CD4-positive, alpha-beta T cell treated with Interleukin-17A for 4 hours (primary cell): ENCODE measurements at places on chromosomes 2 and 18.

- DNase-seq, result no peak
These were observed 476.7 kb downstream of the EPHA4 start for GRCh38 chr2:221095356-221095755.

DNA sequence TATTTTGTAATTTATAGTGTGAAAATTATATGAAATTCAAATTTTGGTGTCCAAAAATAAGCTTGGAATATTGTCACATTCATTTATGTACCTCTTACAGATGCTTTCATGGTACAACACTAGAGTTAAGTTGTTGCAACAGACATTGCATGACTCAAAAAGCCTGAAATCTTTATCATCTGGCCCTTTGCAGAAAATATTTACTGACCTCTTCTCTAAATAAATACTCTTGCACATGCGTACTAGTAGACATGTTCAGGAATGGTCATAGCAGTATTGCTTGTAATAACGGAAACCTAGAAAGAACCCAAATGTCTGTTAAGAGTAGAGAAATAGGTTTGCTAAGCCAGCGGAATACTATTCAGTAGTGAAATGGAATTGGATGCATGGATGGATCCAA, 60.4 kb downstream of the GALNT1 start:
- DNase-seq, result no peak

GRCh38 chr2:127092901-127093516, 13.9 kb downstream of the BIN1 start:
- no peak for DNase-seq

DNA sequence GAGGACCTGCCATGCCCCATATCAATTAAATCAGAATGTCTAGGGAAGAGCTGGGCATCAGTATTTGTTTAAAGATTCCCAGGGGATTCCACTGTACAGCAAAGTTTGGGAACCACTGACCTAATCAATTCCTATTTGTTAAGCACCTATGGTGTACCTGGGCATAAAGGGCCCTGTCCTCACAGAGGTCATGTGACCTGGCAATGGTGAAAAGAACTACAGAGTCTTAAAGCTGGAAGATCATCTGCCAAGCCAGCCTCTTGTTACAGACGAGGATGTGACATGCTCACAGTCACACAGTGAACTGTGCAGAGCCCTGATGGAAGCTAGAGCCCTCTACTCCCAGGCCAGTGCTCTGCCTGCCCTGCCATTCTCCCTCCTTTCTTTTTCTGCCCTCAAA, 23.3 kb downstream of the SLC14A2 start:
- DNase-seq, result no peak

- no peak for DNase-seq
These were observed 275.0 kb downstream of the TNS1 start for GRCh38 chr2:217727801-217728200.

GRCh38 chr2:7673101-7673500, 755.9 kb downstream of the RNF144A start:
- no peak for DNase-seq

DNA sequence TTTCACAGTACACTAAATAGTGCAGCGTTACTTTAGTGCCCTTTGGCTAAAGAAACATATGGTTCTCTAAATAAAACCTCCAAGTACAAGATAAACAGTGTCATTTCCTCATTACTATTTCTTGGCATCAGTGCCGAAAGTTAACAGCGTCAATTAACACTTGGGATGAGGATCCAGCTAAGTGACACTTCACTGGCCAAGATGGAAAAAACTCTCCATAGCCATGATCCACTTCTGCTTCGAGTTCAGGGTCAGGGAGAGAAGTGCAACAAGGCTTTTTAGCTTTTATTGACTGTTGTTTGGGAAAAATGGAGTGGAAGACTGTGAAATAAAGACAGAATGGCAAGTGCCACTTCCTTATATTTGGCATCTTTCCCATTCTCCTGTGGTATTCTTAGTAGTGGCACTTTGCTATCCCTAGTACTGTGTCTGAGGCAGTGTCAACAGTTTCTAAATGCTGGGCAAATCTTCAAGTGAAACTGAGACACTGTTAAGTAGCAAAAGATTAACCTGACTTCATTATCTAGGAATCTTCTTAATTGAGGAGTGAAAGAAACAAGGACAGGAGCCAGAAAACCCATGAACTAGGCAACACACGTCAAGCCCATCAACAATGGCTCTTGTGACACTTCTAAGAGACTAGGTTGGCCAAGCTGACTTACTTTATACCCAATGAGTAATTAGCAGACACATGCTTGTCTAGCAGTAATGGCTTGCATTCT, 222.5 kb upstream of the SESTD1 start:
- DNase-seq, result no peak

DNA sequence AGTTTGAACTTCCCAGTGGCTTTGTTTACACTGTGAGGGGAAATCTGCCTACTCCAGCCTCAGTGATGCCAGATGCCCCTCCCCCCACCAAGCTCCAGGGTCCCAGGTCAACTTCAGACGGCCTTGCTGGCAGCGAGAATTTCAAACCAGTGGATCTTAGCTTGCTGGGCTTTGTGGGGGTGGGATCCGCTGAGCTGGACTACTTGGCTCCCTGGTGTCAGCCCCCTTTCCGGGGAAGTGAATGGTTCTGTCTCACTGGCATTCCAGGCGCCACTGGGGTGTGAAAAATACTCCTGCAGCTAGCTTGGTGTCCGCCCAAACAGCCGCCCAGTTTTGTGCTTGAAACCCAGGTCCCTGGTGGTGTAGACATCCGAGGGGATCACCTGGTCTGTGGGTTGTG, 70.0 kb upstream of the NEUROD1 start:
- DNase-seq, result no peak

DNA sequence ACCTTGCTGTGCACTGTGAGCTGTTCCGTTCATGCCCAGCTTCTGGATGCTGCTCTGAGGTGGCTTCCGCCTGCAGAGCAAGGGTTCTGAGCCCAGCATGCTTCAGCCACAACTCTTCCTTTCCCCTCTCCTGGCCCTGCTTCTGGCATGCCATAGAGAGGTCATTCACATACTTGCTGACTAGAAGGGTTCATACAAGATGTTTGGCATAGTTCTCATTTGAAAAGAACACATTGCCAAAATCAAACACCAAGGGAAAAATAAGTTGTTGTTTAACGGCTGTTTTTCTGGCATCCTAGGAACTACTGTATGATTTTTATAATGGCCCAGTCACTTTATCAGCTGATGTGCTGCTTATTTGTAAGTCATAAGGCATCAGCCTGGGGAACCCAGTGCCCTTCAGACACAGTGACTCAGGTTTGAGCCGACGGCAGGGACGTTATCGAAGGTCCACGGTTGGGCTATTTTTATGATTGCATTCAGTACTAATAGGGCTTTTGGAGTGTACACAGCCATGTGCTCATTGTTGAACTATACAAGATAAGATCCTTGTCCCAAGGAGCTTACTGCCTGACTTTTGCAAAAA, 53.9 kb upstream of the CTAGE1 start:
- DNase-seq, result no peak

GRCh38 chr2:188315750-188316149, 24.1 kb downstream of the GULP1 start:
- no peak for DNase-seq

DNA sequence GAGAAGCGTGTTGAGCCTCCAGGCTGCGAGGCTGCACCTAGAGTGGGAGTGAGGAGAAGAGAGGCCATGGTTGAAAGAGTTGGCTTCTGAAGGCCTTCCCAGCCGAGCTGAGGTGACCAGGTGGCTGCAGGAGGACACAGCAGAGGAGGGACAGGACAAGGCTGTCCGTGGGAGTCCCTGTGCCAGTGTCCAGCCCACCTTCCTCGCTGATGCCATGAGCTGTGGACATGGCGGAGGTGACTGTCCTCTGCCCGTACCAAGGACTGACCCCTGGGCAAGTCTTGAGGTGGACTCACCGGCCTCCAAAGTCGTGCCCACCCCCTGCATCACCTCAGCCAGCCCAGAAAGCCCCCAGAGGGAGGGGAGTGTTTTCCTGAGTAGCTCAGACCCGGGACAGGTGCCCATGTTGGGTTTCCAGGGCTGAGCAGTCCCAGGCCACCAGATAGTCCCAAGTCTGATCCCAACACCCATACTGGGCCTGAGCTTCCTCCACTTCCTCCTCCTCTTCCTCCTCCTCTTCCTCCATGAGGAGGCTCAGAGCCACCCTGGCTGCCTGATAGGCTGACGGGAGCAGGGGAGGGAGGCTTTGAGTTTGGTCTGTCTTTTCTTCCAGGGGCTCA, 43.0 kb upstream of the FOSL2 start:
- no peak for DNase-seq

GRCh38 chr2:119646149-119646548, 32.9 kb upstream of the TMEM177 start:
- DNase-seq, result no peak

DNA sequence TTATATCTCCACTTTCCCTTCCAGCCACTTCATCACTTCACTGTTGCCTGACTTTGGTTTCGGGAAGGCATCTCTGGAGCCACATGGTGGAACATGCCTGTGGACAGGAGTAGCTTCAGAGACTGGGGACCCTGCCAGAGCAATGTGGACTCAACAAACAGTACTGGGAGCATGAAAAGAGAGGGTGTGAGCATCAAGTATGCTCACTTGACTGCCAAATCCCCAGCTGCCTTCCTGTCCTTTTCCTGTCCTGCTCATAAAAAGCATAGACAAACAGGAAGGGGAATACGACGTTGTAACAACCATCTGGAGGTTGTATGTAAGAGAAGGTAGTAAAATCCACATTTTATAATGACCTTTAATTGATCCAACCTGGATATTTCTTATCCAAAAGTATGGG, 61.3 kb upstream of the CSRNP3 start:
- DNase-seq, result no peak

DNA sequence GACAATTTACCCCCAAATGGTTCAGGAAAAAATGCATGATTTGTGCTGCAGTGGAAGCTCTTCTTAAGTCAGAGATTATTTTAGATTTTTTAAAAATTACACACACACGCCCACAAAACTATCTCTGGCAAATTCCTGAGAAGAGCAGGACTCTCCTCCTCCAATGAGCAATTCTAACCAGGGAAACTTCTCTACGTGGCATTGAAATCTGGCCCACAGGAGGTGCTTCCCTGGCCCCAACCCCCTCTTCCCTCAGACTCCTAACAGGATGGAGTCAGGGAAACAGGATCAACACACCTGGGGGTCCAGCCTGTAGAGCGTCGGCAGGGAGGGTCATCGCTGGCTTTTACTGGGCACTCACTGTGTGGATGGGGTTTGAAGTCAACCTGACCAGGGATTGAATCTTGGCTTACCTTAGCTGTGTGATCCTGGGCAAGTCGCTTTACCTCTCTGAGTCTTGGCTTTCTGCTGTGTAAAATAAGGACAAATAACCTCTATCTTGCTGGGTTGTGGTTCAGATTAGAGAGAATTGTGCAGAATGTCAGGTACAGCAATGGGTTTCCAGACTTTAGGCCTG, 65.4 kb upstream of the ASAP2 start:
- DNase-seq, result no peak

DNA sequence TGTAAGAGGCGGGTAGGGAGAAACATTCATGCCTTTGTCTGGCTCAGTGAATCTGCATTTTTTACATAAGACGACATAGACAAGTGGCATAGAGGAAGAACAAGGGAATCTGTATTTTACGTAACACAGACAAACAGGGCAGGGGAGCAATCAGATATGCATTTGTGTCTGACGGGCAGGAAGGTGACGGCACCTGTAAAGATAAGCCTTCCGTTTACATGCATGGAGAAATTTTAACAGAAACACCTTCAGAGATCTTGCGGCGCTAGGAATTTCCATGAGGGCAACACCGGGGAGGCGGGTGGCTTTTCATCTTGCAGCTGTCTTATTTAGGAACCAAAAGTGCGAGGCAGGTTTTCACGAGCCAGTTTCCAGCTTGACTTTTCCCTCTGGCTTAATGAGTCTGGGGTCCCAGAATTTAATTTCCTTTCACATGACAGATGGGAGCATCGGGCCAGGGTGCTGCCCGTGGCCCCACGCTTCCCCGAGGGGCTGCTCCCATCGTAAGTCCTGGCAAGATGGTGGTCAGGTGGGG, 42.6 kb downstream of the RTP5 start:
- no peak for DNase-seq

- DNase-seq, result no peak
These were observed 8.6 kb upstream of the INPP5D start for GRCh38 chr2:233051241-233052149.

GRCh38 chr18:63850020-63850419, 37.5 kb upstream of the SERPINB2 start:
- DNase-seq, result no peak

DNA sequence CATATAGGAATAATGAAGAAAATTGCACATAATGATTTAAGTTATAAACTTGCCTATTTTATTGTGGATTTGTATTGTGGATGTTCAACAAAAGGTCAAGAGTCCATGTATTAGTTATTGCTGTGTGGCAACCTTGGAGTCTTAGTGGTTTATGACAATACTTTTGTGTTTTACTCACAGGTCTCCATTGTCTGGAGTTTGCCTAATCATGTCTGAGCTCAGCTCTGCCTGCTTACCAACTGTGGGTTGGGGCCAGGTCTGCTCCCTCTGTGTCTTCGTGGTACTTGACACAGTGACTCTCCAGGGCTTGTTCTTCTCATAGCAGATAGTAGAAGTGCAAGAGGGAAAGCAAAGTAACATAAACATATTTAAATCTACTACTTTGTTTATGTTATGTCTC, 382.5 kb downstream of the CBLN2 start:
- no peak for DNase-seq

GRCh38 chr2:173307293-173307692, 47.4 kb upstream of the CDCA7 start:
- DNase-seq, result no peak

- DNase-seq, result no peak
These were observed 841.0 kb upstream of the CELF4 start for GRCh38 chr18:38406607-38407006.

DNA sequence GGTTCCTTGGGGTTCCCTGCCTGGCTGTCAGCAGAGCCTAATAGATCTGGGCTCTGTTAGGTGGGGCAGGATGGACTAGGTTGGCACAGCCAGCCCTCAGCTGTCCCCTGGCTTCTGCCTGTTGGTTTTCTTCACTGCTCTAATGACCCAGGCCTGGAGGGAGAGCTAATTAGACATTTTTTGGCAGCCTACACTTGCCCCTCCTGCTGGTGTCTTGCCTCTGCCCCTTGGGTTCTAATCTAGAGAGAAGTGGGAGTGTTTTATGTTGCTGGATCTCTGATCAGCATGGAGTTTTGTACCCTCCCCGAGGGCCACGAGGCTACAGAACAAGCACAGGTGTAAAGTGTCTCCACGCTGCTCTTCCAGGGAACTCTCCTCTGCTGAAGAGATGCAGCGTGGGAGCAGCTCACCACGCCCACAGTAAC, 199.4 kb upstream of the RASGRP3 start:
- no peak for DNase-seq
